ENCODE measurements at places on chromosomes 7 and 10. TPM values are rescaled to one million over a fixed set of nuclear protein-coding genes. Genes with fewer than 3 reads are reported as not detected.

DNA sequence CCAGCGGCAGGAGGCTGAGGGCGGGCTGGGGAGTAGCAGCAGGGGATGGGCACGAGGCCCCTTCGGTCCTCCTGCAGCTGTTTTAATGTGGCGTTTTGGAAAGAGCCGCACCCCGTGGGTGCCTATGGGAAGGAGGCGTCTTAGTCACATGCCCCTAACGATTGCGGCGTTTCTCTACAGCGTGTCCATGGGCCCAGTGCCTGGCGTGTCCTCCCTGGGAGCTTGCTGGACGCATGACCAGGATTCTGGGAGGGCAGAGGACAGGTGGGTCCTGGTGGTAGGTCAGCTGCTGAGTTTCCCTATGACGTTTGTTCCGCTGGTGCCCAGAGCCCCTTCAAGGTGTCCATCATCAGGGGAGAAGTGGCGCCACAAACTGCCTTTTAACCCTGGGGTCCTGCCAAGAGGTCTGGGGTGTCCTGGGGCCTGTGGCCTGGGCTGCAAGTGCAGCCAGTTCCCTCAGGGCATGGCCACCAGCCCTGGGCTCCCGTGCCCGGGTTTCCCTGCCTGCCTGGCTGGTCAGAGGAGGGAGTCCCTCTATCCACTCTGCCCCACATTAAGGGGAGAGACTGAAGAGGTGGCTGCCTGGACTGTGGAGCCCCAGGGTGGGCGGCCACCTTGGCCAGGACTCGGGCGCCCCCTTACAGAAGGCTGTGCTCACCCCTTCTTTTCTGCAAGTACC, 48.7 kb downstream of the PWWP2B start:
- H3K4me1 ChIP-seq: peaks cover 43% of the 10 kb centered on the region
- H3K27me3 ChIP-seq: no peaks in the 10 kb centered on the region
- H3K36me3 ChIP-seq: no peaks in the 10 kb centered on the region
- H3K27ac ChIP-seq: no peak overlapping the region

The NEBL gene
- 0.15 TPM for total RNA-seq

DNA sequence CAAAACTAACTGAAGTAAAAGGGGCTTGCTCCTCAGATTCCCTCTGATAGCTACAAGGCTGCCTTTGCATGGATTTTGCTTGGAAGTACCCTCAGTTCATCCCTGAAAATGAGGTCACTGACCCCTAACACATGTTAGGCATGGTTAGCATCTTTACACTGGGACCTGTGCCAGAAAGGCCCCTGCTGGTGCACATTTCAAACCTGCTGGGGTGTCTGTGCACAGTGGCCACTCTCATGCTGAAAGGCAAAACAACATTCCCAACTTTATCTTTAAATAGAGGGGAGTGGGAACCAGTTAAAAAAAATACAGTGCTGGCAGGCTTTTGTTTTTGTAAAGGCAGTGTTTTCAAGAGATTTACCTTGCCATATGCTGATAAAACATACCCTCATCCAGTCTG, 99.1 kb downstream of the ANK3 start:
- no peak for DNase-seq
- no peak overlapping the region for H3K27ac ChIP-seq
- no peaks in the 10 kb centered on the region for H3K27me3 ChIP-seq
- no peaks in the 10 kb centered on the region for H3K36me3 ChIP-seq
- no peak overlapping the region for H3K4me3 ChIP-seq
- H3K4me1 ChIP-seq: no peaks in the 10 kb centered on the region

The CTBP2 gene
- total RNA-seq: 1.4 TPM

The POLR1F gene
- 35.5 TPM for total RNA-seq

The SLC13A4 gene
- not detected for total RNA-seq

GRCh38 chr10:61135276-61135721, 191.3 kb upstream of the RHOBTB1 start:
- H3K27me3 ChIP-seq: no peaks in the 10 kb centered on the region
- no peak overlapping the region for H3K27ac ChIP-seq
- H3K4me3 ChIP-seq: no peak overlapping the region
- H3K4me1 ChIP-seq: no peaks in the 10 kb centered on the region

- H3K4me1 ChIP-seq: no peaks in the 10 kb centered on the region
- H3K4me3 ChIP-seq: no peak overlapping the region
- H3K36me3 ChIP-seq: no peaks in the 10 kb centered on the region
- peaks cover 5% of the 10 kb centered on the region for H3K27me3 ChIP-seq
These were observed 17.2 kb upstream of the MXI1 start for GRCh38 chr10:110190170-110190569.

DNA sequence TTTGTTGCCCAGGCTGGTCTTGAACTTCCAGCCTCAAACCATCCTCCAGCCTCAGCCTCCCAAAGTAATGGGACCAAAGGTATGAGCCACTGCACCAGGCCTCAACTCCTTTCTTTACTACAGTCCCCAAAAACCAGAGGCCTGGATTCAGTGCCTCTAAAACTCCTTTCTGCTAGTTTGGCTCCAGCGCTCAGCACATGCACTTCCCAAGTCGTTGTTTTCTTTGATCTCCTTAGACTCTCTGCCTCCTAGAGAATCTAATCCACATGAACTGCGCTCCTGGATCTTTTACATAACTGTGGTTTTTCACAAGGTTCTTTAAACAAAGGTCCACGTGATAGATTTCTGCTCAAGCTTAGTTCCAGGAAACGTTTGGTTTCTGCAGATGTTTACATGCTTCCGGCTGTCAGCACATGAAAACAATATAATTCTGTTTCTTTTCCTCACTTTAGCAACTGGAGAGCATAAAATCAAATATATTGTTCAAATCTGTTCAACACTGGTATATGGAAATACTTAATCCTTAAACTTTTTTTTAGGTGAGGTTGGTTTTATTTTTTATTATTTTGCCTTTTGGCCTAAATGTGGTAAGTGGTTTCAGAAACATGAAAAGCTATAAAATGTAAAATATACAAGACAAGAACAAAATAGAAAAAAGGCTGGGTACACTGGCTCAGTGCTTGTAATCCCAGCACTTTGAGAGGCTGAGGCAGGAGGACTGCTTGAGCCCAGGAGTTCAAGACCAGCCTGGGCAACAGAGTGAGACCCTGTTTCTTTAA, 270.5 kb upstream of the MKLN1 start:
- peak overlapping the region; percentile 1 for H3K4me3 ChIP-seq
- no peaks in the 10 kb centered on the region for H3K36me3 ChIP-seq
- H3K4me1 ChIP-seq: peaks cover 86% of the 10 kb centered on the region

DNA sequence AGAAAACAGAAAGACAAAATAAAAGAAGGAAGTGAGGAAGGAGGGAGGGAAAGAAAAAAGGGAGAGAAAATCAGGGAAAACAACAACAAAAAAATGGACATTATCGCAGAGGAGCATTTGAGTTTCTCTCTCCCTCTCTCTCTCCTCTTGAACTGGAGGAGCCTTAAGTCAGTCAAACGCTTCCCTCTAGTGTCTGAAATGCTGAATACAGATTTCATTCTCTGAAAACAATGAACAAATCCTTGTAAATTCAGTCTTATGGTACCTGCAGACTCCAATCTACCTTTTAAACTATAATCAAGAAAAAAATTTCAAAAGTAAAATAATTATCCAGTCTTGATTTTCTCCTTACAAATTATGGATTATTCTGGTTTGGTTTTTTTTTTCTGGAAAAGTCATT, 89.2 kb upstream of the PFKP start:
- DNase-seq: no peak
- no peaks in the 10 kb centered on the region for H3K27me3 ChIP-seq
- no peak overlapping the region for H3K27ac ChIP-seq
- no peaks in the 10 kb centered on the region for H3K4me1 ChIP-seq

GRCh38 chr10:48801001-48801421, 116.3 kb downstream of the WDFY4 start:
- no peaks in the 10 kb centered on the region for H3K27me3 ChIP-seq
- DNase-seq: no peak
- peak overlapping the region; percentile 0 for H3K4me3 ChIP-seq
- H3K4me1 ChIP-seq: peaks cover 42% of the 10 kb centered on the region
- no peaks in the 10 kb centered on the region for H3K36me3 ChIP-seq

The PAX4 gene
- total RNA-seq: not detected

GRCh38 chr7:78218051-78218450, 419.5 kb downstream of the PHTF2 start:
- H3K27me3 ChIP-seq: no peaks in the 10 kb centered on the region
- no peaks in the 10 kb centered on the region for H3K36me3 ChIP-seq
- no peak overlapping the region for H3K4me3 ChIP-seq
- no peaks in the 10 kb centered on the region for H3K4me1 ChIP-seq
- DNase-seq: no peak

- H3K27ac ChIP-seq: no peak overlapping the region
- no peaks in the 10 kb centered on the region for H3K36me3 ChIP-seq
- DNase-seq: no peak
- H3K4me1 ChIP-seq: no peaks in the 10 kb centered on the region
- H3K27me3 ChIP-seq: no peaks in the 10 kb centered on the region
- H3K4me3 ChIP-seq: no peak overlapping the region
These were observed 51.4 kb downstream of the CAMK2B start for GRCh38 chr7:44273681-44274622.

DNA sequence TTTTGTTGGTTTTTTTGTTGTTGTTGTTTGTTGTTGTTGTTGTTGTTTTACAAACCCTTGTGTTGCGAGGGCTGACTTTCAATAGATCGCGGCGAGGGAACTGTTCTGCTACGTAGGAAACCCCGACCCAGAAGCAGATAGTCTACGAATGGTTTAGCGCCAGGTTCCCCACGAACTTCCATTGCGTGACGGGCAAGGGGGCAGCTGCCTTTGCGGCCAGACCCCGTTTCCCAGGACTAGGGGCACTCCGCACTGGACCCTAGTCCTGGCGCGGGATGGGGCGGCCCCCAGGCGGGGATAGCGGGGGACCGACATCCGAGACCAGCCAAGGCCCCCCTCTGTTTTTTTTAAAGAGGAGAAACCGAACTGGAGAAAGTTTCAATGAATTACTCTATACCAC, 119.6 kb downstream of the LRRTM3 start:
- no peak for DNase-seq
- no peaks in the 10 kb centered on the region for H3K36me3 ChIP-seq
- H3K27me3 ChIP-seq: no peaks in the 10 kb centered on the region
- no peak overlapping the region for H3K4me3 ChIP-seq

GRCh38 chr7:99374111-99375064, at the start of gene ARPC1B:
Gene ARPC1B, plus strand, starts transcription at chr7:99374730. Its CDS starts 10,985 bp downstream, at chr7:99385715.
- H3K27ac ChIP-seq: peak within 1 kb of the TSS; percentile 90
- H3K27me3 ChIP-seq: no peaks in the 10 kb centered on the region
- DNase-seq: peak; percentile 90
- H3K4me1 ChIP-seq: peaks cover 39% of the 10 kb centered on the region

Data from CD8-positive, alpha-beta memory T cell (primary cell).